Activated CD4-positive, alpha-beta T cell treated with anti-CD3 and anti-CD28 coated beads for 4 hours (primary cell): ENCODE measurements at places on chromosomes 7 and 10.
A peak's percentile ranks its signal among the peaks of the same experiment; 100 is the strongest.

GRCh38 chr10:31374146-31374696 lies 55.2 kb downstream of the ZEB1 start:
- no peak for DNase-seq

DNA sequence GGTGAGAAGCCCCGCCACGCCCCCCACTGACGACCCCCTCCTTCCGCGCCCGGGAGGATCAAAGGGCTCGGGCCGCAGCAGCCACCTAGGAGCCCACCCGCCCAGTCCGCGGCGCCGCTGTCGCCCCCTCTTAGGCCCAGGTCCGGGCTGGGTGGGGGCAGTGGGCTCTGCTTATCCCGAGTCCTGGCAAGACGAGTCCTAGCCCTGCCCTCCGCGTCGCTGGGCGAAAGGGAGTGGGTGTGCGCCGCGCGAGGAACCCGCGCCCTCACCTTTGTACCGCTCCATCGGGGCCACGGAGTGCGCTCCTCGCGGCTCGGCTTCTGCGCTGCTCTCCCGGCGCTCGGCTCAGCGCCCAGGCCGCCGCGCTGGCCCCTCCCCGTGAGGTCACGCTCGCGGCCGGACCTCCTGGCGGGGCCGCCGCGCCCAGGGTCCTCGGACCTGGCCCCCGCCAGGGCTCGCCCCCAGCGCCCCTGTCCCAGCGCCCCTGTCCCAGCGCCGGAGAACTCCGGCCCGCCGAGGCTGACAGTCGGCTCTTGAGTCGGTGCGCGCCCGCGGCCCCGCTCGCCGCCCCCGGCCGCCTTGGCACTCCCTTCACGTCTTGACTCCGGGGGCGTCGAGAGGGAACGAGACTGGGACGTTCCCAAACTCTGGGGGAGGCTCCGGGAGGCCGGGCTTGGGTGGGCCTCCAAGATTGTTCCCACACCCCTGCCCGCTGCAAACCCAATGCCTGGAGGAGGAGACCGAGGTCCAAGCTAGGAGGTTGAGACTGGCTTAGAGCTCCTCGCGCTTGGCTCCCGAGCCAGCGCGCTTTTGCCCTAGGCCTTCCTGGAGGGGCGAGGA lies at the start of gene AFAP1L2:
AFAP1L2 (minus strand) TSS at position 332 of the 840 bp plus-strand sequence; CDS start at position 285, 47 bp downstream.
- no peak for DNase-seq

GRCh38 chr7:64498270-64498669 lies 64.6 kb downstream of the ZNF680 start:
- DNase-seq: no peak

DNA sequence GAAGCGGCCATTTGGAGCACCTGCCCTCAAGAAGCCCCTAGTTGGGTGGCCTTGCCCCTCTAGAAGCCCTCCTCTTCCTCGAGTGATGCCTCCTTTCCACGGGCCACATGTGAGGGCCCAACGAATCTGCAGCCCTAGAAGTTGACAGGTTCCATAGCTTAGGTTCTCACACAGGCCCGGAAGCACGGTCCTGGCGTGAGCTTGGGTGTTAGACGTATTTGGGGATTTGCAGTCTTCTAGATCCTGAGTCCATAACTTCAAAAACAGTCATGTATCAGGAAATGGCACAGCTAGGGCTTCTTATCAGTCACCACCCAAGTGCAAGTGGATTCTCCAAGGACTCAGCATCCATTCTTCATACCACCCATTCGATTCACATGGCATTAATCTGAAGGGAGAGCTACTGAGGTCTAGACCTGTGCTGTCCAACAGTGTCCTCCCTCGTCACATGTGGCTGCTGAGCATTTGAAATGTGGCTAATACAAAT lies 477 bp upstream of the FBXW4 start:
- no peak for DNase-seq

GRCh38 chr7:30301751-30302150 lies 17.4 kb downstream of the ZNRF2 start:
- DNase-seq: no peak

- no peak for DNase-seq
Measured at GRCh38 chr10:85420501-85421191, 945.9 kb downstream of the GRID1 start.

- no peak for DNase-seq
Measured at GRCh38 chr7:31857172-31857571, 170.2 kb downstream of the PPP1R17 start.

DNA sequence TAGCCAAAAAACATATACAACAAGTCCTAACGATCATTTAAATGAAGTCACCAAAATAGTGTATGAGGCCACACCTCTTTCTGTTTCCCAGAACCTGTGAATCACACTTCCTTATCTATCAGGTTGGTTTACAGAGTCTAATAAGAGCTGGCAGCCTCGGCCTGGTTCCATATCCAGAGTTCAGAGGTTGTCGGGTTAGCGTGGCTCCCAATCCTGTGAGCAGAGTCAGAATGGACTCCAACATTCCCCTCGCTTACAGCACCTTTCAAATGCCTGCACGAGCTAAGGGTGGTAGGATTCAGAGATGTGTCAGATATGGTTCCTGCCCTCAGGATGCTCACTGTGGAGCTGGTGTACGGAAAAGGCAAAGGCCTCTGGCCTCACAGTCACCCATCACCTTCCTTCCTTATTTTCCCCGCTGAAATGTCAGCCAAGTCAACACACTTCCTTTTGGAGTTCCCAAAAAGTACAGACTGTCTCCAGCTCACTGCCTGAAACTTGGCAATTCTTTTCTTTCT lies 6.0 kb downstream of the IL15RA start:
- DNase-seq: peak; percentile 29
